Fibroblast of villous mesenchyme (primary cell): ENCODE measurements at places on chromosomes 12 and 14. TPM values are rescaled to one million over a fixed set of nuclear protein-coding genes. Genes with fewer than 3 reads are reported as not detected.

DNA sequence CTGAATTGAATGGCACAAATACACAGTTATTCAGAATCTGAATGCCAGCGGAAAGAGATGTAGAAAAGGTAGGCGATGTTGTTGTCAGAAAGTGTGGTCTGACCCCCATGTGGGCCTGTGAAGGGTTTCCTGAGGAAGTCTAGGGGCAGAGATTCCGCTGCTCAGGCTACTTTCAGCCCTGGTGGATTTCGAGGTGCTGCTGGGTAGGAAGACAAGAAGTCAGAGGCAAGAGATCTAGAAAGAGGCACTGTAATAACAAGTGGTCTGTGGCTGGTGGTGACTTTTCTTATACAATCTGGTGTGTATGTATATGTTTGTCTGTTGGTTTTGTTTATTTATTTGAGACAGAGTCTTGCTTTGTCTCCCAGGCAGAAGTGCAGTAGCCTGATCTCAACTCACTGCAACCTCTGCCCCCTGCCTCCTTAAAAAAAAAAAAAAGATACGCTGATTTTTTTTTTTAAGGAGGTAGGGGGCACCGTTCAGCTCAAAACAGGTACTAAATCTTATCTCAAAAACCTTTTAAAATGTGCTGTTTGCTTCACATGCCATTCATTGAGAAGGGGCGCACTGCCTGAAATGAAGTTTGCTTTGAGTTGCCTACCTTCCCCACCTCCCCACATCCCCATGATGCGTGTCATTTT lies 27.1 kb upstream of the MANSC4 start:
- DNase-seq, result no peak

Gene POTEG
- total RNA-seq, result not detected in 2 replicates

Gene NTN4
- 51.9 and 135 TPM in 2 replicates for total RNA-seq

DNA sequence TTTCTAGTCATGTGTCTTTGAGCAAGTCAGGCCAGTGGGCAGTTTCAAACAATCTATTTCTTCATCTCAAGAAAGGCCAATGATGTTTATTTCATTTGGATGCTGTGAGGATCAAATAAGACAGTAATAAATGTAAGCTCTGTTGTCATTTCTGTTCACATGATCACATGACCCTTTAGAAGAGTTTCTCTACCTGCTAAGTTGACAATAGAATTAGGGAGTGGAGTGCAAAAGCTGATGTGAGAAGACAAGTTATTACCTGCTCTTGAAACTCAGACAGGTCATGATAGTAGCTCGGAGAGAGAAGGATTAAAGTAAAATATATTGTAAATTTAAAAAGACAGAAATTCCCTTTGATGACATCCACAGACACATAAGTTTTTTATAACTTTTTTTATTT lies 37.3 kb upstream of the DCN start:
- no peak for DNase-seq

Gene KRT4
- total RNA-seq, result not detected in 2 replicates
